ENCODE measurements at places on chromosomes 5 and 9. TPM values are rescaled to one million over a fixed set of nuclear protein-coding genes. Genes with fewer than 3 reads are reported as not detected.

NUDT12 gene
- 15.8 TPM for total RNA-seq

DNA sequence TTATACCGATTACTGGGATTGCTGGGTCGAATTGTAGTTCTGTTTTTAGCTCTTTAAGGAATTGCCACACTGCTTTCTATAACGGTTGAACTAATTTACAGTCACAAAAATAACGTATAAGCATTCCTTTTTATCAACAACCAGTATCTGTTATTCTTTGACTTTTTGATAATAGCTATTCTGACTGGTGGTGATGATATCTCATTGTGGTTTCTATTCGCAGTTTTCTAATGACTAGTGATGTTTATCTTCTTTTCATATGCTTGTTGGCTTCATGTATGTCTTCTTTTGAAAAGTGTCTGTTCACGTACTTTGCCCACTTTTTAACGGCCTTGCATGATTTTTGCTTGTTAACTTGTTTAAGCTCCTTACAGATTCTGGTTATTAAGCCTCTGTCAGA lies 74.4 kb downstream of the FAM174A start:
- no peak for DNase-seq

GRCh38 chr9:127862075-127863011 lies 7.9 kb upstream of the ENG start:
- DNase-seq, result no peak

ENG gene
- total RNA-seq, result 0.76 TPM

DNA sequence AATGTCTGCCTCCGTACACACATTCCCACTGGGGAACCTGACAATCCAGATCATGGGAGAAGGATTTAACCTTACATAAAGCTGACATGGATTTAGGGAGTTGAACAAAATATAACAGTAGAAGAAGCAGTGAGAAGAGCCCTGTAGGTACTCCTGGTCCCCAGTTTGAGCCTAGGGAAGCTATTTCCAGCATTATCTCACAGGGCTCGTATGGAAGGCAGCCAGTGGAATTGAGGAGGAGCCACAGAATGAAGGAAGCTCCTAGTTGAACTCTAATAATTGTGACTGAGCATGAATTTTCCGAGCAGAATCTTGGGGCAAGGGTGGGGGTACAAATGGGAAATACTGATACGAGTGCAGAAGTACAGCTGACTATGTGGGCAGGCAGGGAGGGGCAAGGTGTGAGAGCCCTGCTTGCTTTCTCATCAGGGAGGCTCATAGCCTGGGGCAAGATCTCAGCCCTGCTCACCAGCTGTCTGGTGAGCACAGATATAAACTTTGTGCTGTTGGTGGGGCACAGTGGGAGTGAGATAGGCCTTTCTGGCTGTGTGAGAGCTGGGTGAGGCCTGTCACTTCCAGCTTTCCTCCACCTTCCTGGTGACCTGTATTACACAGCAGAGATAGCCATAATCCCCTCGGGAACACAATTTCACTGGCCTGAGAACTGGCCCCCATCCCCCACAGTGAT lies 290.7 kb upstream of the IL12B start:
- no peak for DNase-seq
